Endothelial cell (in vitro differentiated cells): ENCODE measurements at places on chromosomes 2 and 18.

- H3K4me1 ChIP-seq, result no peaks in the 10 kb centered on the region
- no peak overlapping the region for H3K27ac ChIP-seq
- no peak for DNase-seq
- H3K4me3 ChIP-seq, result no peak overlapping the region
- H3K36me3 ChIP-seq, result no peaks in the 10 kb centered on the region
These were observed 170.5 kb downstream of the FTCDNL1 start for GRCh38 chr2:199680482-199680881.

DNA sequence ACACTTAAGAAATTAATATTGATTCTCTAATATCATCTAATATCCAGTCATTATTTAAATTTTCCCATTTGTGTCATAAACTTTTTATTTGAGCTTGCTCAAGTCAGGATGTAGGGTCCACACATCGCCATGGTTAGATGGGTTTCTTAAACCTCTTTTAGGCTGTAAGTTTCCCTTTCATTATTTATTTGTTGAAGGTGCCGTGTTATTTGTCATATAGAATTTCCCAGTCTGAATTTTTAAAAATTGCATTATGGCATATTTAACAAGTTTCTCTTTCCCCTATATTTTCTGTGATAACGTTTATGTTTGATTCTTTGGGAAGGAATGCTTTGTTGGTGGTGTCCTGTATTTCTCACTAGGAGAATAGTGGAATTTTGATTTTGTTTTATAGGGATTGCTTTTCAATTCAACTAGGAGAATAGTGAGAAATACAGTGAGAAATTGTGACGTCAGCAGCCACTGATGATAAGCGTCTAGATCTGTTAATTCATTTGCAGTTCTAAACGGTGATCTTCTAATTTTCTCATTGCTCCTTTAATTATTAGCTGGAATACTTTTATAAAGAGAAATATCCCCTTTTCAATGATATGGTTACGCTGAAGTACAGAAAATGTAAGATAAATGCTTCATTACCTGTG is 44.6 kb upstream of the AAK1 start:
- no peak for DNase-seq
- no peaks in the 10 kb centered on the region for H3K36me3 ChIP-seq
- H3K4me3 ChIP-seq, result no peak overlapping the region
- H3K27me3 ChIP-seq, result no peaks in the 10 kb centered on the region
- peaks cover 40% of the 10 kb centered on the region for H3K4me1 ChIP-seq

GRCh38 chr18:59921384-59921891 is 21.6 kb downstream of the PMAIP1 start:
- H3K36me3 ChIP-seq, result no peaks in the 10 kb centered on the region
- no peak for DNase-seq
- no peaks in the 10 kb centered on the region for H3K27me3 ChIP-seq
- no peak overlapping the region for H3K4me3 ChIP-seq
- no peak overlapping the region for H3K27ac ChIP-seq

DNA sequence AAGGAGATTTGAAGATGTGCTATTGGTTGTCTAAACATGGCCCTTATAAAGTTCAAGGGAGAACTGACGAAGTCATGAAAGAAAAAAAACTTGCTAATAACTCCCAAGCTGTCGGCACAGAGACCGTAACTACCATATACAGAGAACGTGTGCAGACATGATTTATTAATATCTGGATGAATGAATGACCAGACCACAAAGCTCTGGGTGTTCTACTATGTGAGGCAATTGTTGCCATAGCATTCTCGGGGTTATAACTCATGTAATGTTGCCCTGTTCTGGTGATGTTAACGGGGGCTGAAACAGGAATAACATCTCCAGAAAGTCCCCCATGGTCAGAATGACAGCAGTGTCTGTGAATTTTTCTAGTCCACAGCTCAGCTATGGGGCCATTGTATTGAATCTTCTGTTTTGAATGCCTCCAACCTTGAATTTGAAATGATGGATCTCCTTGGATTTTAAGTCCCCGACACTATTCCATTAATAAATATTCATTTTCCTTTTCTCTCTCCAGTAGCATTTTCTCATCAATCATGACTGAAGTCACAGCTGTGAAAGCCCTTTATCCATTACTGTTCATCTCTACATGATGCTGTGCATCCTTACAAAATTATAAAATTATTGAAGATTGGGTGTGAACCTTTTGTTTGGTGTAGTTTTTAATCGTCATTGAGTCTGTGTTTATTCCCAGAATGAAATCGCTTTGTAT is 483.4 kb upstream of the KLHL29 start:
- H3K4me1 ChIP-seq, result peaks cover 2% of the 10 kb centered on the region
- H3K27me3 ChIP-seq, result no peaks in the 10 kb centered on the region
- H3K4me3 ChIP-seq, result no peak overlapping the region
- H3K27ac ChIP-seq, result no peak overlapping the region
- H3K36me3 ChIP-seq, result no peaks in the 10 kb centered on the region

DNA sequence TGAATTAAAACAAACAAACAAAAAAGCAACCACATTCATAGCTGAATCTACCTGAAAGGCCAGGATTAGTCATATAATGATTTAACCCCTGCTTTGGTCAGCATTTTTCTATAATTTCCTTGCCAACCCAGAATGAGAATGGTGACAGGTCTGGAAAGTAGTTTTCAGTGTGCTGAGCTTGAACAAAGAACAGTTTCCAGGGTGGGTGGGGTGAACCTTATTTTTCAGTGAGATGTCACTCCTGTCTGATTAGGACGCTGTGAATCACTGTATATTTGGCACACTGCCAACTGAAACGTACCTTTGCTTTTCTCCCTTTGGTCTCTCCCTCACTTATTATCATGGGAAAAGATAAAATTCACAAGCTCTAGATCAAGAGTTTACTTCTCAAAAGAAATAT is 35.0 kb upstream of the DSC1 start:
- H3K4me1 ChIP-seq, result peaks cover 12% of the 10 kb centered on the region
- H3K27ac ChIP-seq, result no peak overlapping the region
- H3K36me3 ChIP-seq, result no peaks in the 10 kb centered on the region
- H3K27me3 ChIP-seq, result no peaks in the 10 kb centered on the region

DNA sequence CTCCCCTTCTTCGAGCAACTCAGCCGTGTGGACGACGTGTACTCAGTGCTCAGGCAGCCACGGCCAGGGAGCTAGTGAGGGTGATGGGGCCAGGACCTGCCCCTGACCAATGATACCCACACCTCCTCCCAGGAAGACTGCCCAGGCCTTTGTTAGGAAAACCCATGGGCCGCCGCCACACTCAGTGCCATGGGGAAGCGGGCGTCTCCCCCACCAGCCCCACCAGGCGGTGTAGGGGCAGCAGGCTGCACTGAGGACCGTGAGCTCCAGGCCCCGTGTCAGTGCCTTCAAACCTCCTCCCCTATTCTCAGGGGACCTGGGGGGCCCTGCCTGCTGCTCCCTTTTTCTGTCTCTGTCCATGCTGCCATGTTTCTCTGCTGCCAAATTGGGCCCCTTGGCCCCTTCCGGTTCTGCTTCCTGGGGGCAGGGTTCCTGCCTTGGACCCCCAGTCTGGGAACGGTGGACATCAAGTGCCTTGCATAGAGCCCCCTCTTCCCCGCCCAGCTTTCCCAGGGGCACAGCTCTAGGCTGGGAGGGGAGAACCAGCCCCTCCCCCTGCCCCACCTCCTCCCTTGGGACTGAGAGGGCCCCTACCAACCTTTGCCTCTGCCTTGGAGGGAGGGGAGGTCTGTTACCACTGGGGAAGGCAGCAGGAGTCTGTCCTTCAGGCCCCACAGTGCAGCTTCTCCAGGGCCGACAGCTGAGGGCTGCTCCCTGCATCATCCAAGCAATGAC is 4.8 kb downstream of the CTDSP1 start:
- H3K36me3 ChIP-seq, result peaks cover 10% of the 10 kb centered on the region
- peaks cover 5% of the 10 kb centered on the region for H3K27me3 ChIP-seq
- H3K27ac ChIP-seq, result no peak overlapping the region
- H3K4me1 ChIP-seq, result peaks cover 27% of the 10 kb centered on the region

GRCh38 chr2:227880460-227880859 is 9.0 kb downstream of the DAW1 start:
- H3K4me3 ChIP-seq, result no peak overlapping the region
- no peaks in the 10 kb centered on the region for H3K27me3 ChIP-seq

DNA sequence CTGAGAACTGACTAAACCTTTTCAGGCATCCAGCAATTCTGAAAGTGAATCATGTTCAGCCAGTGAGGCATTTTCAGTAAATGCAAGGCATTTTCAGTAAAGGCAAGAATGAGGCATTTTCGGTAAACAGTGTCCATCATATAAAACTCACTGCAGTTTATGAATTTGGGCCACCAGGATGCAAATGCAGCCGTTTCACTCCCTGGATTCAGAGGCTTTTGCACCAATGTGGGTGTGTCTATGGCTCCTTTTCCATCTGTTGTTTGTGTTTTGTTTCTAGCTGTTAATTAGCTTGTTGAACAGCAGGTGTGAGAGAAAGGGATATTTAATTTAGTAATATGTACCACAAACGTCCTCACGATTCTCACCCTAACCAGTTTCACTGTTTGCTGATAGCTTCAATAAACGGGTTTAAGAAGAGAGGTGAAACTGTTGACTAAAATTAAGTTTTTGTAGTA is 116.3 kb upstream of the PGAP1 start:
- H3K4me1 ChIP-seq, result peaks cover 23% of the 10 kb centered on the region
- H3K36me3 ChIP-seq, result no peaks in the 10 kb centered on the region
- no peak overlapping the region for H3K27ac ChIP-seq
- no peak overlapping the region for H3K4me3 ChIP-seq
- no peak for DNase-seq

GRCh38 chr2:65479524-65479923 is 47.1 kb upstream of the SPRED2 start:
- peaks cover 6% of the 10 kb centered on the region for H3K27me3 ChIP-seq
- no peaks in the 10 kb centered on the region for H3K36me3 ChIP-seq
- no peak overlapping the region for H3K27ac ChIP-seq
- H3K4me3 ChIP-seq, result no peak overlapping the region

GRCh38 chr2:120279708-120280107 is 27.1 kb downstream of the RALB start:
- H3K36me3 ChIP-seq, result peaks cover 46% of the 10 kb centered on the region
- H3K27ac ChIP-seq, result no peak overlapping the region
- H3K4me3 ChIP-seq, result peak overlapping the region; percentile 72

- peaks cover 9% of the 10 kb centered on the region for H3K4me1 ChIP-seq
- H3K4me3 ChIP-seq, result no peak overlapping the region
- peak overlapping the region; percentile 92 for H3K27ac ChIP-seq
- DNase-seq, result peak; percentile 18
- H3K36me3 ChIP-seq, result peaks cover 16% of the 10 kb centered on the region
These were observed 278.4 kb downstream of the TMX3 start for GRCh38 chr18:68436485-68436884.

GRCh38 chr18:65239787-65240186 is 511.0 kb upstream of the CDH7 start:
- peaks cover 2% of the 10 kb centered on the region for H3K27me3 ChIP-seq
- no peak overlapping the region for H3K27ac ChIP-seq
- H3K4me3 ChIP-seq, result no peak overlapping the region
- H3K36me3 ChIP-seq, result no peaks in the 10 kb centered on the region

GRCh38 chr18:37207343-37207742 is 358.3 kb downstream of the CELF4 start:
- no peak overlapping the region for H3K27ac ChIP-seq
- no peaks in the 10 kb centered on the region for H3K36me3 ChIP-seq
- H3K27me3 ChIP-seq, result no peaks in the 10 kb centered on the region
- no peak for DNase-seq

DNA sequence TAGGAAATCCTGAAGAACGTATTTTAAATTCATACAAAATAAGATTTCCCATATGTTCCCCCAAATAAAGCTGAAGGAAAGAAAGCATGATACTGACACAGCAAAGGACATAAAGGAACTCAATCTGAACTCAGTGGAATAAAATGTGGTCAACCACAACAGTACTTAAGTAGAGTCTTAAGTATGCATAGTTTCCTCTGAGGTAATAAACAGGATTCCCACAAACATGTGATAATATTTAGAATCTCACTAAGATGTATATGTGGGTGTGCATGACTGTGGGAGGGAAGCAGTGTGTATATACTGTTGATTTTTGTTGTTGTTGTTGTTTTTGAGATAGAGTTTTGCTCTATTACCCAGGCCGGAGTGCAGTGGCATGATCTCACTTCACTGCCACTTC is 69.3 kb downstream of the NOL10 start:
- no peak overlapping the region for H3K4me3 ChIP-seq
- H3K27me3 ChIP-seq, result peaks cover 6% of the 10 kb centered on the region
- peaks cover 31% of the 10 kb centered on the region for H3K36me3 ChIP-seq
- no peak overlapping the region for H3K27ac ChIP-seq

DNA sequence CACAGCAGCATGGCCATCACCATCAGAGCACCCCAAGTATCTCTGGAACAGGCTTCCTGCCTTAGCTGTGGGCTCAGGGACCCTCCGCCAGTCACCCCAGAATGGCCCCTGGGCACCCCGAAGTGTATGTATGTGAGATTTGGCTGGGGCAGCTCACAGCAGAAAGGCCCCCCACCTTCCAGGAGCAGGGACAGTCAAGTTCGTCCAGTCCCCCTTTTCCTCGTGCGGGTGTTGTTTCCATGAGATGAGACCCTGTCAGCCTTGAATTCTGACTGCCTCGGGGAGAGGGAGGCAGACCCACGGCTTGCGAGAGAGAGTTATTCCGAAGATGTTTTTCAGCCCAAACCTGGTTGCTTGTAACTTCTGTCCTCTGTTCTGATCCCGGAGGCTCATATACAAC is 290.9 kb upstream of the HDAC4 start:
- H3K27me3 ChIP-seq, result peaks cover 4% of the 10 kb centered on the region
- H3K27ac ChIP-seq, result no peak overlapping the region
- no peak for DNase-seq
- H3K4me3 ChIP-seq, result no peak overlapping the region
- peaks cover 9% of the 10 kb centered on the region for H3K4me1 ChIP-seq

GRCh38 chr2:220736778-220737177 is 835.3 kb downstream of the EPHA4 start:
- H3K27me3 ChIP-seq, result no peaks in the 10 kb centered on the region
- no peak for DNase-seq

GRCh38 chr2:121240436-121240835 is 44.6 kb downstream of the TFCP2L1 start:
- H3K27me3 ChIP-seq, result peaks cover 6% of the 10 kb centered on the region
- DNase-seq, result no peak
- no peak overlapping the region for H3K4me3 ChIP-seq
- H3K36me3 ChIP-seq, result no peaks in the 10 kb centered on the region

- no peaks in the 10 kb centered on the region for H3K4me1 ChIP-seq
- DNase-seq, result no peak
- no peaks in the 10 kb centered on the region for H3K27me3 ChIP-seq
These were observed 930.7 kb downstream of the BCL11A start for GRCh38 chr2:59622599-59623308.

DNA sequence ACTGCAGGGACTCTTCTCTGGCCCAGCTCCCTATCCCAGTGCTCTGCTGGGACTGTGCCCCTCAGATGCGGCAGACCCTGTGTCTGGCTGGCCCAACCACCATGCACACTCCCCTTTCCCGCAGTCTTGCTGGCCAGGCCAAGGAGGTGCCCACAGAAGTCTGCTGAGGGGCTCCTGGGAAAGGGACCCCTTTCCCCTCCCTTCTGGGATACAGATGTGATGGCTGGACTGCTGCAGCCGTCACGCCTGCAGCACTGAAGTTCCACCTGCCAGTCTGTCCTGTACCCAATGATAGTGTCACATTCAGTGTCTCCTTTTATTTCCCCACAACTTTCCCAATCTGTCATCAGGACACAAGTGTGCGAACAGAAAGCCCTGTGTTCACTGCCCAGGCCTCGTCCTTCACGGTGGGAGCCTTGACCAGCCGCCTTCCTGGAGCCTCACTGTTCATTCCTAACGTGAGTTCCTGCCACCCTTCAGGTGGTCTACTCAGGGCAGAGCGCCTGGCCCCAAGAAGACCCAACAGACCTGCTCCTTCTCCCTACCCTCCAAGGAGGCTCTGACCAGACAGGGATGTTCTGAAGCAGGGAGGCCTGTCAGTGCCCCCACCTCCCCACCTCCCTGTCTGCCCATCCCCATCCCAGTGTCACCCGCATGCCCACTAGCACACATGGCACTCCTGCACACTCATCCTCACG is 47.1 kb downstream of the ANKMY1 start:
- peaks cover 5% of the 10 kb centered on the region for H3K27me3 ChIP-seq
- no peak overlapping the region for H3K27ac ChIP-seq
- H3K36me3 ChIP-seq, result no peaks in the 10 kb centered on the region
